ENCODE measurements at places on chromosomes 7 and 10.

- DNase-seq, result no peak
Observed at GRCh38 chr7:106814887-106815286, 50.2 kb upstream of the PIK3CG start.

DNA sequence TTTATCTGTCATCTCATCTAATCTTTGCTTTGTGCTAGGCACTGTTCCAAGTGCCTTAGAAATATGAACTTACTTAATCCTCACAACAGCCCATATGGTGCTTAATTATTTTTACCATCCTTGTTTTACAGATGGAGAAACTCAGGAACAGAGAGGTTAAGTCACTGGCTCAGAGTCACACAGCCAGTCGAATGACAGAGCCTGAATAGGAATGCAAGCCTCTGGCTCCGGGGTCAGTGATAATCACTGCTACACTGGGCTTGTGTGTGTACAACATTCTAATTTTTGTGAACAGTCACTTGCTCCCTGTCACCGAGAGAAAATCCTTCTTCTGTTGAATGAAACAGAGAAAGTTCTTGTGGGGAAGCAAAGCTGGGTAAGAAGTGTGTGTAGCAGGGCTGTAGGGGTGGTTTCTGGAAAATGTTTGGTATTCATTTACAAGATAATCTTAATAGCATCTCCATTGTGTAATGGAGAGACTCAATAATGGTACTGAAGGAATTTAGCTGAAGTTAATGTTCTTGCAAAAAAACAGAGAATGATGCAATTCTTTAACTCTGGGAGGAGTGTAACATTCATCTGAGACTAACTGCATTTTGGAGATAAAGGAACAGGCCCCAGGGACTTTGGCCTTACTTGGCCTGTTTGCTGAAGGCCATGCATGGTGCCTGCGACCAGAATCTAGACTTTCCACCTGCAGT lies 290.6 kb downstream of the FRMD4A start:
- DNase-seq, result no peak

- no peak for DNase-seq
Observed at GRCh38 chr7:122362473-122362872, 57.9 kb upstream of the FEZF1 start.

GRCh38 chr10:86553639-86554038 lies 32.0 kb upstream of the WAPL start:
- DNase-seq, result no peak

GRCh38 chr7:2198206-2198605 lies 34.5 kb downstream of the MAD1L1 start:
- DNase-seq, result no peak

GRCh38 chr7:130942211-130942964 lies 208.4 kb upstream of the KLF14 start:
- peak; percentile 88 for DNase-seq

GRCh38 chr7:132515181-132515580 lies 61.1 kb downstream of the PLXNA4 start:
- no peak for DNase-seq

DNA sequence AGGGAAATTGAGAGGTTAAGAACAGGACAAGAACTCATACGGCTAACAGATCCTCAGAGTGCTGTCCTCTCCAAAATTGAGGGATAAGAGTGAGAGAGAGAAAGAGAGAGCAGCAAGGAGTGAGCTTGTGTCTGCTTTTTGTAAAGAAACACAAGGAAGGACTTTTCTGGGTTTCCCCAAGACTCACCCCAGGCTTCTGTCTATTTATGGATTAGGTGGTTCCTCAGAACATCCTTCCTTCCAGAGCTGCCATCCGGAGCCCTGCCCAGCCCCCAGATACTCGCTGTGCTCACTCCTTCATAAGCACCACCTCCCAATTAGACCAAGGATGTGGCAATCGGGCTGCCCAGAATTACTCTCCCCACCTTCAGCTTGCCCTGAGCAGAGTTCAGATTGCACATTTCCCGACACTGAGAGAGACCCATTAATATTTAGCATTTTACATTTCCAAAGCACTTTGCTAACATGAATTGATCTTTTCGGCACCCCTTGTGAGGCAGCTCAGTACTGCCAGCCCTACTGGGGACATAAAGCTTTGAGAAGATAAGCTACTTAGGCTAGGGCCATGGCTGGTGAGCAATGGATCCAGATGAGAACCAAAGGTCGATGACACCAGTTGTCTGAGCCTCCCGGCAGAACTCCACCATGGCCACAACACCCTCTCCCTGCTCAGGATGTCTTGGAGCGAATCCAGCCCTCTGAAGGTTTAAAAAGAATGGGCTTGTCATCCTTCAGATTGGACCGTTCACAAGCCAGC lies 19.2 kb upstream of the R3HCC1L start:
- no peak for DNase-seq

DNA sequence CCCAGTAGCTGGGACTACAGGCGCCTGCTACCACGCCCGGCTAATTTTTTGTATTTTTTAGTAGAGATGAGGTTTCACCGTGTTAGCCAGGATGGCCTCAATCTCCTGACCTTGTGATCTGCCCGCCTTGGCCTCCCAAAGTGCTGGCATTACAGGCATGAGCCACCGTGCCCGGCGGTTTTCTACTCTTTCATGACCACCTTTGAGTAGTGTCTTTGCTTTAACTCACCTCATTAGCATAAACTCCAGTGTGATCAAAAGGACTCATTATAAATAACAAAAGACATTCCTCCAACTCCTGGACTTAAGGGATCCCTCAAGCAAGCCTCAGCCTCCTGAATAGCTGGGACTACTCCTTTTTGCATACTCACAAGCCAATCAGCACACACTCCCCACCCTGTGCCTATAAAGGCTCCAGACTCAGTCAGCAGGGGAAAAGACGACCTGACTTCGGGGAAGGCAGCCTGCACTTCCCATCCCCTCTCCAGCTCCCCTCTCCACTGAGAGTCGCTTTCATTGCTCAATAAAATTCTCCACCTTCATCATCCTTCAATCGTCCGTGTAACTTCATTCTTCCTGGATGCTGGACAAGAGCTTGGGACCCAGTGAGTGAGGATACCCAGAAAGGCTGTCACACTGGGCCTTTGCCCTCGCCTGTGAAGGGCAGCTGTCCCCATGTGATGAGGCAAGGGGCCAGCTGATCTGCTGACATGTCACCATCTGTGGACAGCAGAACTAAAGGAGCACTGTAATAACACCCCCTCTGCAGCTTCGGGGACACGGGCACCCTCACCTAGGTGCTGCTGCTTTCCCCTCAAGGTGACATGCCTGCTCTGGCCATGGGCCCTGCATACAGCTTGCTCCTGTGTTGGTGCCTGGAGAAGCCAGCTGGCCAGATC lies 35.0 kb upstream of the EIF4H start:
- DNase-seq, result no peak

GRCh38 chr10:89471110-89471809 lies 56.9 kb downstream of the IFIT5 start:
- peak; percentile 81 for DNase-seq

- no peak for DNase-seq
Observed at GRCh38 chr7:33039903-33040292, 22.7 kb downstream of the NT5C3A start.

- no peak for DNase-seq
Observed at GRCh38 chr10:96637709-96638108, 50.9 kb upstream of the TM9SF3 start.

- DNase-seq, result peak; percentile 81
Observed at GRCh38 chr10:4847561-4848355, 21.8 kb downstream of the AKR1E2 start.

GRCh38 chr7:68245688-68246087 lies 1249.1 kb downstream of the TYW1 start:
- DNase-seq, result no peak

DNA sequence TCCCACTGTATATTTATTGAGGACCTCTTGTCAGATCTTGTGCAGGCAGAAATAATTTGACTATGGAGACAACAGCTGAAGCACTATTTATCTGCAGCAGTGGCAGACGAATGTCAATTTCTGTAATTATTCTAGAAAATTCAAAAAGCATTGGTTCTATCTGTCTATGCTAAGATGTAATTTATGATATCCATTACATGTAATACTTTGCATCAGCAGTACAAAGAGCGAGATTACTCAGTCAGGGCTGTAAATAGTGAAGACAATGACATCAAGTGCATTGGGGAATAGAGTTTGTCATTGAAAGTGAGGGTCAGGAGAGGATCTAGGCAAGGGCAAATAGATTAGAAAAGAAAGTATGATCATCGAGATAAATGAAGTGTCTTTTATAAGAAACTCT lies 508.2 kb downstream of the ZWINT start:
- no peak for DNase-seq

DNA sequence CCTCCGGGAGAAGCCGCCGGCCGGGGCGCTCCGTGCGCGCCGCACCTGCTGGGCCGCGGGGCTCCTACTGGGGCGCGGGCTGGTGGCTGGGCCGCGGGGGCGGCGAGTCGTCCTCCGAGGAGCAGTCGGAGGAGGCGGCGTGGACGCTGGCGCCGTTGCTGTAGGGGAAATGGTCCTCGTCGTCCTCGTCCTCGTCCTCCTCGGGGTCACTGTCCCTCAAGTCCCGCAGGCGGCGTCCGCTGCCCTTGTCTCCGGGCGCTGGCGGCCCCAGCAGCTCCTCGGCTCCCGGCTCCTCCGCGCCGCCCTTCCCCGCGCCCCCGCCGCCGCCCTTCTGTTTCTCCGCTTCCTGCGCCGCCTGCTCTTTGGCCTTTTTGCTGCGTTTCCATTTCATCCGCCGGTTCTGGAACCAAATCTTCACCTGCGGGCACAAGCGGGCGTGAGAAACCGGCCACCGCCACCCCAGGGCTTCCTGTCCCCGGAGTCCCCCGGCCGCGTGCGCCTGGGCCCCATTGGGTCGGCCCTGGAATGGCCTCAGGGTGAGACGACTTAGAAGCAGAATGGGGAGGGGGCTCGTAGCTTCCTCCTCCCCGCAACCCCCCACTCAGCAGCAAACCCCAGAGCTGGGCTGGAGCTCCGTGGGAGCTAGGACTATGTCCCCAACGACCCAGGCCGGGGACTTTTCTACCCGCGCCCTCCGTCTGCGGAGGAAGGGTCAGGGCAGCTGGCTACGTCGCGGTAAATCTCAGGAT lies 4.8 kb downstream of the MNX1 start:
- DNase-seq, result no peak

- no peak for DNase-seq
Observed at GRCh38 chr10:34565934-34566333, 249.2 kb downstream of the PARD3 start.

DNA sequence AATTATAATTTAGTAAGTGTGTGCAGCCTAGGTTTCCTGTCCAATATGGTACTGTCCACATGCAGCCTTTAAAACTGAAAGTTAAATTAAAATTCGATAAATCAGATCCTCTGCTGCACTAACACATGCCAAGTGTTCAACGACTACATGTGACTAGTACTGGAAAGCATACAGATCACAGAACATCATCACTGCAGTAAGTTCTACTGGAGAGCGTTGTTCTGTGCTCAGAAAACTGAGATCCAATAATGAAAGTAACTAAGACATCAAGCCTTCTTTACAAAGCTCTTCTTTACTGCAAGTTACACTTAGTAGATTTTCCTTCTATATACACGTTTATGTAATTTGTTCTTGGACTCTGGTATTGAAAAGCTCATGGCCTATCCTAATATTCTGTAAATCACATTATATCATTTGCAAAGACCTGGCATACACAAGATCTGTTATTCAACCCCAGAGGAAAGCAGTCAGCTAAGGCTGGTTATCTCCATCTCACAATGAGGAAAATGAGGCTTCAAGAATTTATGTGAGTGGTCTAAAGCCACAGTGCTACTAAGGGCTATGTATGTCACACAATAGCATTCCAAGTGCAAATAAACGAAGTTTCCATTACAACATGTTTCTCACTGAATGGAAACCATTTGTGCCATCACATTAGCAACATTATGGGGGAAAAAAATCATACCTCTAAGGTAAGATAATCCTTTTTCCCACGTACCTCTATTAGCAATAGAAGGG lies 77.6 kb downstream of the VPS41 start:
- DNase-seq, result no peak

DNA sequence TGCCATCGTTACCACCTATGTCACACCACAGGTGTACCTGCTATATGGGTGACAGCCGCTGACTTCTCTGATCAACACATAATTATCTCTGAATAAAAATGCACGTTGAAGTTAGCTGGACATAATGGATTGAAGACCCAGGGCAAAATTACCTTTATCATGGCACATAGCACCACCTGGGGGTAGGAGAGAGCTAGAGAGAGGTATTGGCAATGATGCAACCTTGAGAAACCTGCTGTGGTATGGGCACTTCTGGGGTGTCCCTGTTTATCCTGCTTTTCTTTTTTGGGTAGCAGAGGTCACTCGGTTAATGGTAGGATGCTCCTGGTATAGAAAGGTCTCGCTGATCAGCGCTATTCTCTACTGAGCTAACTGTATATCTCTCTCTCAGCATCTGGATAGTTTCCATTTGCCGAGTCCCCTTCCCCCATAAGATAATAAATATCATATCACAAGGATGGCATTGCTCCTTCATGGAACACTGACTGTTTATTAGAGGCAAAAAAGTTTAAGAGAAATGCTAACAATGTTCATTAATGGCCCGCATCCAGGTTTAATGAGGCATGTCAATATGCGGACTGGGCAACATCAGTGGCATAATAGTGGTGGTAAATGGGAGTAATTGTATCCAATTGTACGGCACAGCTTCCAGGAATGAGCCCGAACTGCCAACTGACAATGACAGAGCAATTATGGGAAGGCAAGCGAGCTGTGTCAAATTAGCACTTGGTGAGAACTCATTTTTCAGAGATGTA lies 323.1 kb downstream of the TFEC start:
- DNase-seq, result peak; percentile 42

DNA sequence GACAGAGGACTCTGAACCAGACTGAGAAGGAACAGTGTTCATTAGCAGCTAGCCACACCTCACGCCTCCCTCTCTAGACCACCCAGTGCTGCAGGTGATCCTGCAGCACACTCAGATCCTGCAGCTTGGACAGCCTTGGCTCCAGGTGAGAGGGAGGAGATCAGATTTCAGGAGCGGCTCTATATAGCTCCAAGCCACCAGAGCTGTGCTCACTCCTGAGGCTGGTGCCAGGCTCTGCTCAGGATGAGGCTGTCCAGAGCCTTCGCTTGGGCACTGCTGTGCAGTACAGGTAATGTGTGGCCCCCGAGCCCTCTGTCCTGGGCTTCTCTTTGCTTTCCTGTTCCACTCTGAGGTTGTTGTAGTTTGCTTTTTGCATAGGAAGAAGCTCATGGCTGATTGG lies 42.4 kb downstream of the C10orf120 start:
- no peak for DNase-seq

- no peak for DNase-seq
Observed at GRCh38 chr7:4195660-4196059, 486.4 kb upstream of the FOXK1 start.

GRCh38 chr7:72405871-72406270 lies 6.3 kb downstream of the CALN1 start:
- DNase-seq, result no peak

DNA sequence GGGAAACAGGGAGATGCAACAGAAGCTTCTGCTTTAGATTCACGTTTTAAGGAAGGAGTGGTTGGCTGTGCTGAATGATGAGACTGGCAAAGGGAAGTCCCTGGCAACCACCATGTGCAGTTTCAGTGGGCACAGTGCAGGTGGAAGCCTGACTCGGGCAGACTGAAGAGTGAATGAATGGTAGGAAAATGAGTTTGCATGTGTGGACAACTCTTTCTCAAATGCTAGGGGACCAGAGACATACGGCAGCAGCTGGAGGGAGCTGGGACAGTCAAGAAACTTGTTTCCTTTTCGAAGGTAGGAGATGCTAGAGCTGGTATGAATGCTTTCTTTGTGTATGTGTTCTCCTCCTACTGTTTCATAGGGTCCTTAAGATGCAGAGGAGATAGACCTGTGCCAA lies 29.0 kb downstream of the PODXL start:
- DNase-seq, result no peak

All from bronchial epithelial cell (primary cell).